ENCODE measurements at places on chromosomes 4 and X.

DNA sequence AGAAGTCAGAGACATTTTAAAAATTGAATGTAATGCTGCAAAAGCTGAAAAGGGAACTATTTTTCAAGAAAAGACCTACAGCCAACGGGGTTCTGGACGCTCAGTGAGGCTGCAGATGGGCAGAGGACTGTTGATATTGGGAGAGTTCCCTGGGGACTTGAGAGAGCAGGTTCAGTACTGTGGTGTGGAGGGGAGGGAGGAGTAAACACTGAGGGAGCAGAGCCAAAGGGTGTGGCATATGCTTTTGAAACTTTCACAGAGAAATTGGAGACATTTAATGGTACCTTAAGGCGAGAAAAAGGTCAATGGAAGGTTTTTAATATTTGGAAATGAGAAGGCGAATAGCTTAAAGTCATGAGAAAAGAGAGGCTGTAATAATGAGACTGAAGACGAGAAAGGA, 62.2 kb upstream of the GPM6A start:
- no peak for DNase-seq

DNA sequence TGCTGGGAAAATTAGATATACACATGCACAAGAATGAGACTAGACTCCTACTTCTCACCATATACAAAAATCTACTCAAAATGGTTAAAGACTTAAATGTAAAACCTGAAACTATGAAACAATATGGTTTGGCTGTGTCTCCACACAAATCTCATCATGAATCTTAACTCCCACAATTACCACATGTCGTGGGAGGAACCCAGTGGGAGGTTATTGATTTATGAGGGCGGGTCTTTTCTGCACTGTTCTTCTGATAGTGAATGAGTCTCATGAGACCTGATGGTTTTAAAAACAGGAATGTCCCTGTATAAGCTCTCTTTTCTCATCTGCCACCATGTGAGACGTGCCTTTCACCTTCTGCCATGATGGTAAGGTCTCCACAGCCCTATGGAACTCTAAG, 48.5 kb upstream of the DDX60 start:
- DNase-seq: no peak

- DNase-seq: no peak
Measured at GRCh38 chr4:107999932-108000539, 10.3 kb downstream of the HADH start.

DNA sequence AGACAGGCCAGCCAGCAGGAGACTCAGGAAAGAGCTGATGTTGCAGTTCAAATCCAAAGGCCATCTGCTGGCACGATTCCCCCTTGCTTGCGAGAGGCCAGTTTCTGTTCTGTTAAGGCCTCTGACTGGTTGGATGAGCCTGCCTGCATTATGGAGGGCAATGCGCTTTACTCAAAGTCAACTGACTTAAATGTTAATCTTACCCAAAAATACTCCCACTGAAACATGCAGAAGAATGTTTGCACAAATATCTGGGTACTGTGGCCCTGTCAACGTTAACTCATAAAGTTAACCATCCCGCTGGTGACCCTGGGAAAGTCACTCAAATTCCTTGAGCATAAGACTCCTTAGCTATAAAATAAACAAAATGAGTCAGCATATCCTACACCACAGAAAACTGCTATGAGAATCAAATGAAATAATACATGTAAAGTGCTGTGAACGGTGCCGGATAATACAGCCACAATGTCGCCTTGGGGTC, 326.4 kb downstream of the EVC2 start:
- no peak for DNase-seq

DNA sequence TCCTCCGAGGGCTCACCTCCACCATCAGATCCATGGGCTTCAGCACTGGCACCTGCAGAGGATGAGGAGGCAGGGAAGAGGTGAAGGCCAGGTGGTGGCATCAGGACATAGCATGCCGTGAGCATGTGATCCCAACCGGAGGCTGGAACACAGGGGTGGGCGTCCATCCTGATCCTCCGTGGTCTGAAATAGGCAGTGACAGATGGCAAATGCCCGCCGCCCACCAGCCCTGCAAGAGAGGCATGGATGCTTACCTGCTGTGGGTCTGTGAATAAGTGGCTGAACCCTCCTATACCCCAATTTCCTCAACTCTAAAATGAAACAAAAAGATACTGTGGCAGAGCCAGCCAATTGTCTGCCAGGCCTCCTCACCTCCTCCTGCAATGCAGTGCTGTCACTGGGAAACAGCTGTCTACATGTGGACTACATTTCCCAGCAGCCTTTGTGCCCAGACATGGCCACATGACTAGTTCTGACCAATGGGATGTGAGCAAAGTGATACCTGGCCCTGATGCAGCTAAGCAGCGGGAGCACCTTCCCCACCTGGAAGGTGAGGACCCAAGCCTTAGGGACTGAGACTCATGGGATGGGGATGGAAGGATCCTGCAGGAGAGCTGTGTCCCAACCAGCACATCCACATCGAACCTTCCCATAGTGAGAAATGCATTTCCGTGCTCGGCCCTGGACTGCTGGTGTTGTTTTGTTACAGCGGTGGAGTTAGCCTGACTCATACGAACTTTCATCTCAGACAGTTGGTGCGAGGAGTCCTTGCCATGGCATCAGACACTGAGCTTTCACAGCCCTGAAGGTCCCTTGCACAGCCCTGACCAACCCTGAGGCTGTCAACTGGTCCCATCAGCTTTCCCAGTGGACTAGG, 99.5 kb downstream of the PPP2R2C start:
- no peak for DNase-seq

- DNase-seq: no peak
Measured at GRCh38 chr4:88697141-88697540, 488 bp downstream of the NAP1L5 start.

- no peak for DNase-seq
Measured at GRCh38 chr4:2788101-2788500, 4.8 kb upstream of the SH3BP2 start.

DNA sequence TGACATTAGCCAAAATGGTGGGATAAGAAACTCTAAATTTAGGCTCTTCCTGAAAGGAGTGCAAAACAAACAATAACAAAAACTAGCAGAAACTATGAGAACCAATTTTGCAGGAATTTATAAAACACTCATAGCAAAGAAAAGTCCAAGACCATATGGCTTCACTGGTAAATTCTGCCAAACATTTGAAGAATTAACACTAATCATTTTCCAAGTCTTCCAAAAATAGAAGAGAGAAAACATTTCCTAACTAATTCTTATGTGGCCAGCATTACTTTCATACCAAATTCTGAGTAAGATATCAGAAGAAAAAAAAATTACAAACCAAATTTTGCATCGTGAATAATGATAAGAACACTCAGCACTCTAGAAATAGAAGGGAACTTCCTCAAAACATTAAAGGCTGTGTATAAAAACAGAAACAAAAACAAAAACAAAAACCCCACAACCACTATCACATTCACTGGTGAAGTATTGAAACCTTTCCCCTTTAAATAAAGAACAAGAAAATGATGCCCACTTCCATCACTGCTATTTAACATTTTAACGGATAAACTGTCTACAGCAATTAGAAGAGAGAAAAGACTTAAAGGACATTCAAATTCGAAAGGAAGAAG, 524.3 kb upstream of the GALNTL6 start:
- no peak for DNase-seq

- no peak for DNase-seq
Measured at GRCh38 chr4:5905714-5906113, 12.8 kb upstream of the CRMP1 start.

DNA sequence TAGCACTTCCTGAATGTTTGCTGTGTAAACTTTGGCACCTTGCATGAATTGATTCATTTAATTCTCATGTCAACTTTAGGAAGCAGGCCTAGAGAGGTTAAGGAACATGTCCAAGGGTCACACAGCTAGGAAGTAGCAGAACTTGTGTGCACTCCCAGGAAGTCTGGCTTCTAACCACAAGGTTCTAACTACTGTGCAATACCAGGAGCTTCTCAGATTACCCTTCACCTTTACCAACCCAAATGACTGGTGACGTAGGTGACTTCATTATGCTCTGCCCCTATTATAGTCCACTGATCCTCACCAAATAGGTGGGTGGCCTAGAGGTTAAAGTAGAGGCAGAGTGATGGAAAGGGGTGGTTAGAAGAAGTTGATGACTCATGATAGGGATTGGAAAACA, 14.4 kb downstream of the AR start:
- DNase-seq: no peak

GRCh38 chr4:35772291-35772690, 472.0 kb downstream of the ARAP2 start:
- DNase-seq: no peak

- DNase-seq: no peak
Measured at GRCh38 chr4:150211799-150212445, 133.7 kb downstream of the DCLK2 start.

DNA sequence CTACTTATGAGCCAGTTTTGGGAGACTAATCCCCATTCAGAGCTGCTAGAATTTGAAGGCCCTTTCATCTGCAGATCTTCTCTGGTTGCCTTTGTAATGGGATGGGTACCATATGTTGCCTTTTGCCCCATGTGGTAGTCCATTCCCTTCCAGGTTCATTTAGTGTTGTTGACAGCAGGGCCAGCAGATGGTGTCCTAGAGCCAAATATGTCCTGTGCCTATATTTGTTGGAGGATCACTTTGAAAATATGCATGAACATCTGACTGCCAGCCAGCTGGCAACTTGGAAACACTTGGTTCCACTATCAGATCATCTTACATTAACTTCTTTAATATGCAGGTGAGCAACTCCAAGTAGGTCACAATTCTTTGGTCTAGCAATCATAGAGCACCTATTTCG, 30.4 kb downstream of the CFAP299 start:
- peak; percentile 15 for DNase-seq

DNA sequence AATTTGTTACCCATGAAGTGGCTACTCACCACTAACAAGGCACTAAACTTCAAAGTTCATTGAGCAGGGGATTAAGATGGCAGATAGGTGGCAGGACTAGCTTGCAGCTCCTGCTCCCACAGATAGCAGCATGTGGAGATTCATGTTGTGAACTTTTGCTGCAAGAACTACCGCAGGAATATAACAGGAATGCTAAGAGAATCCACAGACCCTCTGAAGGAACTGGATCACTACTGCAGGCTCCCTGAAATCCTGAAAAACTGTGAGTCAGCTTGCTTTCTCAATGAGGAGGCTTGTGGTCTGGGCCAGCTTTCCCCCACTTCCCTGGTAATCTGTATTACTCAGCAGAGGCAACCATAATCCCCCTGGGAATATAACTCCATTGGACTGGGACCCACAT, 118.5 kb upstream of the VCX2 start:
- DNase-seq: no peak

DNA sequence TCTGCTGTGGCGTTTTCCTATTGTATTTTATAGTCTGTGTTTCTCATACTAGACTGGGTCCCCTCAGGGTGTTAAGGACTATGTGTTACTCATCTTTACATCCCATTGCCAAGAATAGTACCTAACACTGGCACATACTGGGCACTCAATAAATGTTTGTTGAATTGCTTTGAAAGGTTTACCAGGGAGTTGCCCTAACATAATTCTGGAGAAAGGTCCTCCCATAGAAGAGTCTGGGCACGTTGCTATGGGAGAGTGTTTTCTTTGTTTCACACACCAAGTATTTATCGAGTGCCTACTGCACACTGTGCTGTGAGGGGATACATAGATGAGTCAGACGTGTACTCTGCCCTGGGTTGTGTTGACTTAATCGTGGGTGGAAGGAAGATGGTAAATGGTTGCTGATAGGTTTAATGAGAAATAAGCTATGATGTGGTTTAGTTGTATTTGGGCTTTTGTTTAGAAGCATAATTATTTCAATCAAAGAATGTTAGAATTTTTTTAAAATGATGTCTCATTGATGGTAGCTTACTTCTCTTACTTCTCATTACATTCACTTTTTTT, 42.9 kb downstream of the AFF1 start:
- DNase-seq: no peak

DNA sequence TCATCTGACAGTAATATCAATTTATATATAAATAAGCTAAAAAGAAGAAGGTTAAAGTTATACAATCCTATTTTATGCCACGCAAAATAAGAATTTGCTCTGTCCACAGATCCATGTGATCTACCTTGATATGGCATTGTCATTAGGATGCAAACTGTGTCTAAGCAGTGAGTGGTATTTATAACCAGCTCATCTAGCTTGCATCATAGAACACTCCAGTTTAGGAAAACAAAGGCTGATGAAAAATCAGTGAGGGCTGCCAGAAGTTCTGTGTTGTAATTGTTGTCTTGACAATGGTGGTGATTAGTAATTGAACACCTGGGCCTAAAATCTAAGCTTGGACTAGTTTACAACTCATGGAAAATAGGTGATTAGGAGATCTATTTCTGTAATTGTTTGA, 111.0 kb downstream of the CPE start:
- no peak for DNase-seq

- no peak for DNase-seq
Measured at GRCh38 chr4:66284991-66285451, 614.7 kb upstream of the EPHA5 start.

DNA sequence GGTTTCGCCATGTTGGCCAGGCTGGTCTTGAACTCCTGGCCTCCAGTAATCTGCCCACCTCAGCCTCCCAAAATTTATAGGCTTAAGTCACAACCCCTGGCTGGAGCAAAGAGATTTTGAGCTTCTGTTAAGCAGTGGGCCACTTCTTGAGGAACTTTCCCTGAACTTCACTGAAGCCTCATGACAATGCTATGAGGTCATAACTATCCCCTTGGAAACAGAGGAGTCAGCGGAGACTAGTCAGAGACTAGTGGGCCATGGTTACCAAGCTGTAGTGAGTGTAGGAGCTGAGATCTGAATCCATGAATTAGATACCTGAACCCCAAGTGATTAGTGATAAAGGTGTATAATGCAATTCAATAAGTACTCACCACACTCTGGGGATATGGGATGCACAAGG, 145.1 kb upstream of the MSX1 start:
- no peak for DNase-seq

Measured in activated T-helper 1 cell treated with Interleukin-2 at 50 U/mL for 16 hours (primary cell).